NCI-H2081 treated with DMSO at 0.1 percent for 48 hours (cell line): ENCODE measurements at places on chromosomes 11 and 22.

DNA sequence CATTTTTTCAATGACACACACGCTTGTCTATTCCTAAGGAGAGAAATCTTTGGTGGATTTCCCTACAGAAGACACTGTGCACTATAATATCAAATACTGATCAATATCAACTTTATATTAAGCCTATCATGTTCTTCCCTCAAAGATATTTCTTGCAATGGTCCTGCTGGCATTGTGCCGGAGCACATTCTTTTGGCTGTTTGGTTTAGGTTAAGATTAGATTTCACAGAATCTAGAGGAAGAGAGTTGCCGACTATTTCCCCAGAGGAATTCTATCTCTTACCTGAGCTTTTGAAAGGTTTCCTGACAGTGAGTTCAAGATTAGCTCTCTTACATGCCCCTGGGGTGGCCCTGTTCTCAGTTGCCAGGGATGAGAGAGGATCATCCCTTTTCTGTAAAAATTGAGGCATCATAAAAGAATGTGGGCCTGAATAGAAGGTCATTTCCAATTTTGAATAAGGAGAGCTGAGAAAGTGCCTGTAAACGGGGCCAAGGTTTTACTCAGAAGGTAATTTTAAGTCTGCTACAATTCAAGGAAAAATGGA is 180.6 kb upstream of the ARHGAP20 start:
- DNase-seq = no peak

DNA sequence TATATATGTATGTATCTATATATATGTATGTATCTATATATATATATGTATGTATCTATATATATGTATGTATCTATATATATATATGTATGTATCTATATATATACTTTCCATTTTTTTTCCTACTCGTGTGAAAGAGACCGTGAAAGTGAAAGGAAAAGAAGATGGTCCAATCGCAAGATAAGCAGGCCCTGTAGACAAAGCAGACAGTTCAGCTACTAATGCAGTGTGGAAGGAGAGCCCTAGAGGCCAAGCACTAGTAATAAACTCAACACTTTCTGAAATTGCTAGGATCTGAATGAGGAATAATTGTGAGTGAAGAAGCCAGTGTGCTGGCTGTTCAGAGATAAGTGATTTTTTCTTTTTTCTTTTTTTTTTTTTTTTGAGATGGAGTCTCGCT is 47.2 kb downstream of the MCHR1 start:
- no peak for DNase-seq

GRCh38 chr11:133414506-133414905 is 117.8 kb downstream of the OPCML start:
- DNase-seq = no peak

GRCh38 chr11:77395460-77396173 is 78.3 kb downstream of the PAK1 start:
- DNase-seq = no peak
